NCI-H345 (cell line): ENCODE measurements at places on chromosomes 2 and 18.
A peak's percentile ranks its signal among the peaks of the same experiment; 100 is the strongest.

- DNase-seq, result no peak
These were observed 3.0 kb upstream of the OSBPL1A start for GRCh38 chr18:24400587-24400986.

DNA sequence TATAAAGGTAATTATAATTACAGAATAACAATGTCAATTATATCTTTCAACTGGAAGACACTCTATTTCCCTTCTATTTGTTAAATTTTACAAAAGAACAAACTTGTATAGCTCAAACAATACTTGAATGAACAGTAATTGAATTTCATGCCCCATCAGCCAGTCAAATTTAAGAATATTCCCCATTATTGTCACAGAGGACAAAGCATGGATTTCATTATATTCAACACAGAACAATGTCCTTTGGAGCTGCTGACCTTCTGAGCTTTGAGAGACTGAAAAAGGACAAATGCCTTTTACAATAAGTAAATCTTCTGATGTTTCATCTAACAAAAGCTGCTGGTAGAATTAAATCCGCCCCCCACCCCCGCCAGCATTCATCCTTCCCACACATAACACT, 187.5 kb upstream of the MC4R start:
- no peak for DNase-seq

DNA sequence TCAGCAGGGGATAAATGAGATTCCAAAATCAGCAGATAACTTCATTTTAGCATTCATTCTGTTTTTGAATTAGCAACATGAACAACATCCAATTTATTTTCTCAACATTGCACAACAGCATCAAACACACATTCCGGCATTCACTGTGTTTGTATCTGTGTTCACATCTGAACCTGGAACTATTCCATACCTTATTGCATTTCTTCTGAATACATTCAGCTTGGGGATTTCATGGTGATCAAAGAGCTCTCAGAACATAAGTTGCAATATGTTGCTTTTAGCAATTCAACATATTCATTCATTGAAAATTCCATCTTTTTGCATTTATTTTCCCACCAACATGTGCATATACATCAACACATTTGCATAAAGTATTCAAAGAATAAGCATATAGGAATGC, 1431.7 kb upstream of the PIK3C3 start:
- no peak for DNase-seq

- DNase-seq, result no peak
These were observed 9.1 kb upstream of the TEX51 start for GRCh38 chr2:126889496-126890135.

GRCh38 chr18:58411323-58411722, 217.6 kb downstream of the ALPK2 start:
- no peak for DNase-seq

- no peak for DNase-seq
These were observed 18.8 kb downstream of the ARHGAP15 start for GRCh38 chr2:143148011-143148410.

GRCh38 chr2:222946700-222947287, 86.0 kb downstream of the ACSL3 start:
- DNase-seq, result no peak

GRCh38 chr2:65370387-65371073, 61.9 kb downstream of the SPRED2 start:
- no peak for DNase-seq

GRCh38 chr2:236833501-236834073, 252.1 kb upstream of the COPS8 start:
- DNase-seq, result no peak

DNA sequence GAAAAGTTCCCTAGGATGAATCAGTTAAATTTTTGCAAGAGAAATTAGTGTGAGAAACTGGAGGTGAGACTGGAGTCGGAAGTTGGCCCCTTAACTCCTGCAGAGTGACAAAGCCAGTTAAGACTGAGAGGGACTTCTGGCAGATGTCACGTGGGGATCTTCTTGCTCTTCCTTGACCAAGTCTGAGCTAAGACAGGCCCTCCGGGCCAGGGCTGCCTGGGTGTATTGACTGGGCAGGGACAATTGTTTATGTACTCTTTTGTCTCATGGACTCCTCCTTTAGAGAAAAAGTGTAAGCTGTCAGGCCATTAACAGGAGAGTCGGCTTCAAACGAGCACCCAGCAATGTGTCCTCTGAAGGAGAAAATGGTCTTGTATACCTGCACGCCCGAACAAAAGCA, 48.6 kb upstream of the RALBP1 start:
- DNase-seq, result no peak

DNA sequence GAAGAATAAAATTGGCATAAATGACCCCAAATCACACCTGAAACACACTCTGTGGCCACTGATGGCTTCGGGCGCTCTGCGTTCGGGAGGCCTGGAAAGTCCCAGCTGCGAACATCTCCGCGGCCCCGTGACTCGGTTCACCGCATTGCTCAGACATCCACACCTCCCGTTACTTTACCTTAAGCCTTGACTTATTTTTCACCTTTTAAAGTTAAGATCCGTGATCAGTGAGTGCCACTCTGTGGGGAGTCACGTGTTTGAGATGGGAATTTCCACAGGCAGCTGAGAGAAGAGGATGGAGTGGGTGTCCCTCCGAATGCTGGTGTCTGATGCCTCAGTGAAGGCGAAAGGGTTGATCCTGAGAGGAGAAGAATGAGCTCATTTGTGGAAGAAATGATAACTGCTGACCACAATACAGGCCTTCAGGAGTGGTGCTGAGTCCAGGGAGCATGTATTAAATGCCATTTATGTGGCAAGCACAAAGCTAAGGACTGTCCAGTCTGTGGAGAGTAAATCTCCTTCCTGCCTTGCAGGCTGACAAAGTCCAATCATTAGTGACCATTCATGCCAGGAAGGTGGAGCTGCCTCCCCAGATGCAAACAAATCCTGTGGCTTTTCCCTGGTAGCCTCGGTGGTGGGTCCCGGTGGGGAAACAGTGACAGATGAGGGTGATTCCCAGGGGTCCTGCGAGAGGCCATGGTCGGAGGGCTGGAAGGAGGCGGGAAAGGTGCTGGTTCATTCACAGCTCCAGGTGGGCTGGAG, 168.8 kb downstream of the RTP5 start:
- no peak for DNase-seq

DNA sequence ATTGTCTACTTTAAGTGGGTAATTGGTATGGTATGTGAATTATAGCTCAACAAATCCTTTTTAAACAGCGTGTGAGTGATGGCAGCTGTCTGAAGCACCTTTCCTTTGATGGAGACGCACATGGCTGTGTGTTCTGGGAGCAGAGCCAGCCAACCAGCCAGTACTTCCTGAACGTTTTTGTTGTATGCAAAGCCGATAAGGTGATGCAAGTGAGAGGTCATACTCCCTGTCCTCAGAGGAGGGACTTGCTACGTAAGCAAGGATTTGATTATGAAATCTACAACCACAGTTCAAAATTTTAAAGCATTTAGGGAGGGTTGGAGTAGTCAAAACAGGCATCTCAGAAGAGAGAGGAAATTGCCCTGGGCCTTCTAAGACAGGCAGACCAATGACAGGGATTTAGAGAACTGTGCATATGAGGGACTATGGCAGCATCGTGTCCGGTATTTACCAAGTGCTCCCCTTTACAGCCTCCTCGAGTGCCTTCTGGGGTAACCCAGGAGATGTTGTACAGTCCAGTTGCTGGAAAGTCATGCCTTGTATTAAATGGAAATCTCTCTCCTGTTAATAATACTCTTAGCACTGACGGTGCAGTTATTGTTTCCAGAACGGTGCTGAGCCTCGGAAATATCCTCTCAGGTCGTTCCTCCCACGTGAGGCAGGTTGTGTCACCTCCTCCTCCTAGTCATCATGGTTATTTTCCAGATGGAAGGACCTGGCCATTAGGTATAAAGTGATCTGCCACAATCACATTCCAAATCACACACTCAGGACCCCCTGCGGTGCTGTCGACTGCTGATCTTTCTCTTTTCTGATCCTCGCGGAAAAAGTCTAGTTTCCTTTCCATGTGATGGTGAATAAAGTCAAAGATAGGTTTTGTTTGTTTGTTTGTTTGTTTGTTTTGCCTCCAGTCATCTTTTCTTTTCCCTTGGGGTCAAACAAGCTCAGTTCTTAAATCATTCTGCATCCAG, 28.4 kb downstream of the ARHGEF4 start:
- peak; percentile 74 for DNase-seq

- DNase-seq, result peak; percentile 25
These were observed 24.7 kb downstream of the PKDCC start for GRCh38 chr2:42072349-42073118.

DNA sequence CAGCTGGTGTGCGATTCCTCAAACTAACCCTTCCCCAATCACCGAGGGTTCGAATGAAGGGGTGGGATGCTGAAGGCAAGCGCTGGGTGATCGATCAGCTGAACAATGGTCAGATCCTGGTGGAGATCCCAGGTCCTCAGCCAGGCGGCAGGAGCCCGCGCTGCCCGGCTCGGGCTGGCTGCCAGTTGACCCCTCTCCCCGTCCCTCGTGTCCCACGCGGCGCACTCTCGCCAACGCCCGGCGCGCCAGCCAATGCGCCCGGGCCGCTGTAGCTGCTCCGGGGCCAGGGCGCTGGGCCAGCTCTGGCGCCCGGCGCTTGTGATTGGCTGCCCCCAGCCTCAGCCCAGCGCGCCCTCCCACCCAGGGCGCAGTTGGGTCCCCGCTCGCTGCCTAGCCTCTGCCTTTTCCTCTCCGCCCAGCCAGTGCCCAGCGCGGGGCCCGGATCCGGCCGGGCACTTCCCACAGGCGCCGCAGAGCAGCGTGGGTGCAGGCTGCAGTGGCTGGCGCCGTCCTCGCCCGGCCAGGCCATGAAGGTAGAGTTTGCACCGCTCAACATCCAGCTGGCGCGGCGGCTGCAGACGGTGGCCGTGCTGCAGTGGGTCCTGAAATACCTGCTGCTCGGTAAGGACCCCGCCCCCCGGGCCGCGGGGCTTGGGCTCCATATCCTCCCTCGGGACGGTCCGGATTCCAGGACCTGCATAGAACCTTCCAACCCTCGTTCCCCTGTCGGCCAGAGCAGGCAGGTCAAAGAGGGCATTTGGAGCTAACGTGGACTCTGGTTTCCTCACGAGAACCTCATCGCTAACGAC, at the start of gene MOGAT1:
MOGAT1 (plus strand) TSS at position 400 of the 809 bp plus-strand sequence; CDS start at position 528, 128 bp downstream.
- DNase-seq, result peak; percentile 36

GRCh38 chr2:27255187-27255586, 7.7 kb downstream of the SLC30A3 start:
- DNase-seq, result no peak

- DNase-seq, result no peak
These were observed 188.7 kb upstream of the SATB2 start for GRCh38 chr2:199646439-199646838.

DNA sequence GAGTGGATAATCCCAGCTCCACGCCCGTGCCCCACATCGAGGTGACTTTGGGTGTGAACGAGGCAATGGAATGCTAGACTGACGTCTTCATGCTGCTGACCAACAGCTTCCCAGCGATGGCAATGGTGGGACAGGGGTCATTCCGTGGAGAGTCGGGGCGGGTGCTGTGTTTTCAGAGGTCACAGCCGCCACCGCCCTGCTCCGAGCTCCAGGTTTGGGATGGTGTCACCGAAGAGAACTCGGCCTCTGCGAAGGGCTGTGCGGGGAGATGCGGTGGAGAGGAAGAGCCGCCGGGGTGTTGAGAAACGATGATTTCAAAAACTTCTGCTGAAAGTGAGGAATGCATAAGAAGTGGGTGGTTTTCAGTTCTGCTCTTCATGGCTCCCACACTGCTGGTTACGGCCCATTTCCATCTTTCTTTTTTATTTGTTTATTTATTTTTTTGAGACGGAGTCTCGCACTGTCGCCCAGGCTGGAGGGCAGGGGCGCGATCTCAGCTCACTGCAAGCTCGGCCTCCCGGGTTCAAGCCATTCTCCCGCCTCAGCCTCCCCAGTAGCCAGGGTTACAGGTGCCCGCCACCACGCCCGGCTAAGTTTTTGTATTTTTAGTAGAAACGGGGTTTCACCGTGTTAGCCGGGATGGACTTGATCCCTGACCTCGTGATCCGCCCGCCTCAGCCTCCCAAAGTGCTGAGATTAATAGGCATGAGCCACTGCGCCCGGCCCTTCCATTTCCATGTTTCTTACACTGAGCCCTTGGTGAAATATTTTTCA, 142.6 kb downstream of the RTP5 start:
- no peak for DNase-seq

DNA sequence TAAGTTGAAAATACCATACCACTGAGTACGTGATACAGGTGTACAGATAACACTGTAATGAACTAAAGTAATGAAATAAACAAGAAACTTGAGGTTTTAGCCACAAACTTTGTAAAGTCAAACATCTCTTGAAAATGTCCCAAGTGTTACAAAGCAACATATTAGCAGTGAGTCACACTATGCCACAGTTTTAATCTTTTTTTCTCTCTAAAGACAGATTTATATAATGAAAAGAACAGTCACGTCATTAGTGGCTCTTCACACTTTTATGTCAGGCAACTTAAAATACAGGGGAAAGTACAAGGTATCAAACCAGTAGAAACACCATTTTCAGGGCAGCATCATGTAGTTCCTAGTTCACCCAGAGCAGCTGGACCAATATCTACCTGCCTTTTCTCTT, 42.1 kb downstream of the RAPH1 start:
- DNase-seq, result no peak

- DNase-seq, result peak; percentile 57
These were observed 65.2 kb upstream of the FIGN start for GRCh38 chr2:163800951-163801381.

GRCh38 chr2:109134741-109135358, 5.8 kb downstream of the SH3RF3 start:
- DNase-seq, result peak; percentile 8

GRCh38 chr2:33133454-33133952, 186.8 kb downstream of the LTBP1 start:
- no peak for DNase-seq

- DNase-seq, result no peak
These were observed 110.5 kb downstream of the ACKR3 start for GRCh38 chr2:236679884-236680860.

DNA sequence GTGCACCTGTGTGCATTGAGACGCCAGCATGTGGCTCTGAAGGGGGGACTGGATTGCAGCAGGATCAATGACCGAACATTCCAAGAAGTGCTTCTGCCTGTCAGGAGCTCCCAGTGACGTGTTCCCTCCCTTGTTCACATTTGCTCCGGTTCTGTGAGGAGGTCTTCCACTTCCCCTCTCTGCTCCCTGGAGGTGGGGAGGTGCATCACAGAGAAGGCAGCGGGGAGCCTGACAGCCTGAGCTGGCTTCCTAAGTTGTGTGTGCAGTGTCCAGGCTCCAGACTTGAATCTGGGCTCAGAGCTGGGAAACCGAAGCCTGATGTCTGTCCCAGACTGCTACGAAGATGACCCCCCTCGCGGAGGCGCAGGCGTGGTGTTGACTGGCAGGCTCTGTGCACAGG, 171.0 kb downstream of the KLHL29 start:
- peak; percentile 36 for DNase-seq

DNA sequence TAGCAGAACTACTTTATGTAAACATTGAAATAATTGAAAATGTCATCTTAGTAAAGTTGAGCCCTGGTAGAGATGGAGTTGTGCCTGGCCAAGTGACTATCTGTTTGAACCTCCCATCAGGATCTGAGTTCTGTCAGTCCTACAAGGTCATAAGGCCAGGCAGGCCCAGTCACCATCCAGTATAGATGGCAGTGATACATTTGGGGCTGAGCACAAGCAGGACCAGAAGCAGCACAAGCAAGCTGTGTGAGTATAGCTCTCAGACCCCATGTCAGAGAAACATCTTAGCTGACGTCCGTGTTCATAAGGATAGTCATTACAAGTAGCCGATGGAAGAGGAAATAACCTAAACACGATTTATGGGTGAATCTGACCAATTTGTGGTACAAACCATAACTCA, 44.5 kb upstream of the RBMS1 start:
- DNase-seq, result no peak
